Caki2 (cell line): ENCODE measurements at places on chromosomes 5 and 9.

- DNase-seq = no peak
These were observed 8.8 kb upstream of the DBH start for GRCh38 chr9:133627341-133627740.

DNA sequence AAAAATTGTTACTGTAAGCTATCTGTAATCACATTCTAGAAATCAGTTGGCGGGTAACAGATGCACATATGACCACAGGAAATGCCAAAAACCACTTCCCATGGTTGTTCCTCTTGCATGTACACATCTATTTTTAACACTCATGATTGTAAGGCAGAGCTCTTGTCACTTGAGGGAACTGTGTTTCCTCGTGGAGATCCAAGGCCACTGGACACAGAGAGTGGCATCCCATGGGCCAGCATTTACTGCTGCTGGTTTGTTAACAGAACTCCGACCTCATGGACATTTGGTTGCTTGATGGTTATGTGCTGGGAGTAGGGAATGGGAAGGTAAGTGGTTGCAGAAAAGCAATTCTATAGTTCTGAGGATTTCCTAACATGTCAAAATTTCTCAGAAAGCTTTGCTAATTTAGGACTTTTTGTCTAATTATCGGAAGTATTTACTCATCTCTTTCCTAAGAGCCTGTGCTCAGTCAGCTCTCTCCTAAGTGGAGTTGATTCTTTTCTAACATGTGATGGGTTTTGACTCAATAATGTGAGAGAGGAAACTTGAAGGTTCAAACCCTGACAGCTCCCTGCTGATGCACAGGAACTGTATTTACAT, 202.0 kb upstream of the NR3C1 start:
- no peak for DNase-seq

- no peak for DNase-seq
These were observed 1224.0 kb upstream of the CDH18 start for GRCh38 chr5:21212026-21212425.

- no peak for DNase-seq
These were observed 289.3 kb downstream of the ZNF608 start for GRCh38 chr5:124457101-124457500.

- DNase-seq = no peak
These were observed 101.8 kb downstream of the TLE4 start for GRCh38 chr9:79673614-79674013.

- no peak for DNase-seq
These were observed 56.0 kb upstream of the PTGER4 start for GRCh38 chr5:40623480-40624420.

GRCh38 chr9:109868207-109868606, 88.2 kb downstream of the PALM2AKAP2 start:
- no peak for DNase-seq

- DNase-seq = no peak
These were observed 8.8 kb upstream of the GLIPR2 start for GRCh38 chr9:36127652-36128244.

- no peak for DNase-seq
These were observed 374.9 kb upstream of the CLINT1 start for GRCh38 chr5:158233735-158234322.

- DNase-seq = no peak
These were observed 372.1 kb downstream of the DTWD2 start for GRCh38 chr5:118616281-118616680.

DNA sequence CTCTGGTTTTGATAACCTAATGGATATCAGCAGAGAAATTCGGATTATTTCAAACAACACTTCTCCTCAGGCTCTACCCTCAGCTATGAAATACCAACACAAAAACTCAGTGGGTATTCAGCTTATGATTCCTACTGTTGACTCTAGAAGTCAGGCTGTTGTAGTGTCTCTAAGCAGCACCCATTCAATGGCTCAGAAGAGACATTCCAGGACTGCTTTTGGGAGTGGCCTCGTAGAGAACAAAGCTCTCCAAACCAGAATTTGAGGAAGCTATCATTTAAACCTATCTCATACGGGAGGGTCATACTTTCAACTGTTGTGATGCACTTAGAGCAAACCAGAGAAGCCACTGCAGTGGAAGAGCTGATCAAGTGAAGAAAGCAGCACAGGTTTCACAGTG, 34.1 kb downstream of the ETF1 start:
- no peak for DNase-seq

DNA sequence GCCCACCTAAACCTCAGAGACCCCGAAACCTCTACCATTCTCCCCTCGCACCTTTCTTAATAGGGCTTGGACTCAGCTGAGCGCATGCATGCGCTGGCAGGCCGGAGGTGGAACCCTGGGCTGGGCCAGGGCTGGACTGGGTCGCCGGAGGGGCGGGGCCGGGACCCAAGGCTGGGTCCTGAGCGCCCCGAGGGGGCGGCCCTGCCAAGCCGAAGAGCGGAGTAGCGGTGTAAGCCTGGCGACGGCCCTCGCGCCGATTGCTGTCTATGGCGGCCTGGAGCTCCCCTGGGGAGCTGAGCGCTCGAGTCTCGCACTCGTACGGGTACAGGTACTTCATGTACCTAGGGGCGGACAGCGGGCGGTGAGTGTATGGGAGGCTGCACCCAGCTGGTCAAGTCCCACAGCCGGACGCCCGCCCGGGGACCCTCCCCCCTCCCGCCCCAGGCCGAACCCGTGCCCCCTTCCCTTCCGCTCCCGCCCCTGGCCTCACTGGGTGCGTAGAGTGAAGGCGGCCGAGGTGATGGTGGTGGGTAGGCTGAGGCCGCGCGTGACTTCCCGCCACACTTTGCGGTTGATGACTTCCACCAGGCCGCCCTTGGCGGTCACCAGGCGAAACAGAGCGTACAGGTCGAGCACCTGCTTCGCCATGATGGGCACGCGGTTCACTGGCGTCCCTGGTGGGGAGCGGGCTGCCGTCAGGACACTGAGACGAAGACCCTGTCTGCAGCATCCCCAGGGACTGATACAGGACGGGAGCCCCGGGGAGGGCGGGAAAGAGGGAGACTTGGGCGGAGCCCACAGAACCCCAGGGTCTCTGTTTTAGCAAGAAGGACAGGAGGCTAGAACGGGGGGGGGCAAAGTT, 3.3 kb upstream of the DCTN3 start:
- no peak for DNase-seq

DNA sequence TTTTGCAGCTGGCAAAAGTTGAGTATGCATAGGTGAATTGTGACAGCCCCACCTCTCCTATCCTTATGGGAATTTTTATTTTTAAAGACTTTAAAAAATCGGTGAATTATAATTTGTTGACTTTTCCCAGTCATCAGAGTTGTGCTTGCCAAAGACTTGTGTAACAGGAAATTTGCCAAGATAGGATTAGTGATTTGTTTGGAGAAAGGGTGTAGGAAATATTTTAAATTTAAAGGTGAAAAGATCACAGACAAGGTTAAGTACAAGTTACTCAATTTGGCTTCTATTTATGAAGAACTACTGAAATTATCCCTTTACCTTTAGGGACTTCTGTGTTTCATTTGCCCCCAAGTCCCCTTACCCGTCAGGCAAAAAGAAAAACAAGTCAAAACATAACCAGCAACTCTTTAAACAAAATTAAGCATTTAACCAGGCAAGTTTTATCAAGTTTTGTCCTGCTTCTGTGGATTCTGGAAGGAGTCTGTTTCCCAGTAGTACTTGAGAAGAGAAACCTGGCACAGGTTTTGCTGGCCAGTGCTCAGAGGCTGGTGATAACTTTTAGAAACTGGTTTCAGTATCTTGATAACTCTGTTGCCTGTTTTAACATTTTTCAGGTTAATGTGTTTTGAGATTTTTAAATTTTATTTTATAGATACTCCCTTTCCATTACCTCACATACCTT, 285.4 kb downstream of the MAST4 start:
- DNase-seq = no peak

GRCh38 chr9:72906810-72907209, 46.0 kb downstream of the ALDH1A1 start:
- DNase-seq = no peak

GRCh38 chr5:17403695-17404490, 94.1 kb upstream of the TAF11L2 start:
- DNase-seq = no peak

DNA sequence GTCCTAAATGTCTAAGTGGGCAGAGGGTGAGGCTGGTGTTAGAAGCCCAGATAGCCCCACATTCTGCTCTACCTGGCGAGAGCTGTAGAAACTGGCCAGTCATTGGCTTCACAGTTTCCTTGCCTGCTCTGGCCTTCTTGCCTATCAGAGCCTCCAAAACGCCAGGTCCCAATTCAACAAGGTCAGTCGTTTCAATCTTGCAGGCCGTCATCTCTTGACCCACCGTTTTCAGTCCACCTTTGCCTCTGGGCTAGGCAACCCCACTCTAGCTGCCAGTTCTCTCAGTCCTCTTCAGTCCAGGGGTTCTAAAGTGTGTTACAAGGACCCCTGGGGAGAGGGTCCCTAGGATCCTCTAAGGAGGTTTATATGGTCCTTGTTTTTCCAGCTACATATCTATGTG, 20.0 kb upstream of the TIFAB start:
- DNase-seq = no peak

- no peak for DNase-seq
These were observed 169.9 kb downstream of the DAB2IP start for GRCh38 chr9:121821326-121821725.

- peak; percentile 77 for DNase-seq
These were observed at the start of gene ZNF474 for GRCh38 chr5:122129306-122129705. Gene ZNF474 (plus strand): TSS chr5:122129546. CDS start chr5:122151991, 22,445 bp downstream.

GRCh38 chr9:114737118-114737517, 55.1 kb upstream of the TEX48 start:
- no peak for DNase-seq

- no peak for DNase-seq
These were observed 15.5 kb upstream of the SLC25A51 start for GRCh38 chr9:37919246-37919955.

DNA sequence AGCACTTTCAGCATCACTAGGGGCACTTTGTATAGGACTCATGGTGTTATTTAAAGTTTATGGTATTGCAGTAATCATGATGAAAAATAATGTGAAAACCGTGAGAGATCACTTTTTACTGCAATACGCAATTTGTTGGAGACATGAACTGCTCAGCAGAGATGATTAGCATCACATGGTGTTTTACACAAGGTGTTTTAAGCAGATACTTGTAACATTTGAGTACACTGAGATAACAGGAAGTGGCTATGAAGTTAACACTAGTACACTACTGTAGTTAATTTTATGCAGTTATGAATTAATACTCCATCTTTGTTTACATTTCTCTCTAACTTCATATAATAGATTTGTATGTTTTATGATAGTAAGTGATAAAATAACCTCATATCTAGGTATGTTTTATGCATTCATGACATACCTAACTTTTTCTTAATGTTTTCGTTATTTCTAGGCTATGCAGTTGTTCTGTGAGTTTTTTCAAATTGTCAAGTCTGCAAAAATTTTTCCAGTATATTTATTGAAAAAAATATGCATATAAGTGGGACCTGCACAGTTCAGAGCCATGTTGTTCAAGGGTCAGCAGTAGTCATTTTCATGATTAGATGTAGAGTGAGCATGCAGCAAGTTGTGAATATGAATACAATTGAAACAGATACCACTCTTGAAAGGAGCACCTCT, 13.0 kb downstream of the SUB1 start:
- DNase-seq = no peak

- no peak for DNase-seq
These were observed 40.8 kb upstream of the ROPN1L start for GRCh38 chr5:10400831-10401230.

GRCh38 chr5:10789021-10789420, 28.0 kb upstream of the DAP start:
- no peak for DNase-seq

GRCh38 chr5:80967500-80968181, 7.5 kb downstream of the RASGRF2 start:
- peak; percentile 66 for DNase-seq

DNA sequence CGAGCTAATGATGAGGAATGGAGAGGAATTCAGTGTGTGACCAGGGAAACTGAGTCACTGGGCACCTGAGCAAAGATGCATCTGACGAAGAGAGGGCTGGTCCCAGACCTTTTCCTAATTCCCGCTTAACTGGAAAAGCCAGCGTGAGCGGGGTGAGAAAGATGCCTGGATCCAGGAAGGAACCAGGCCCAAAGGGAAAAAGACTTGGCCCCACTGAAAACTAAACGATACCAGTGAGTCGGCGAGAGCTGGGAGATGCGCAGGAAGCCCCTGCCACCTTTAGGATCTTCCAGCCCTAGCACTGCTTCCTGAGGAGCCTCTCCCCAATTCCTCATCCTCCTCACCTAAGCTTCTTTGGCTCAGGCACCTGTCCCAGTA, 499 bp upstream of the FCHSD1 start:
- DNase-seq = no peak

GRCh38 chr5:119275146-119275545, 80.7 kb upstream of the TNFAIP8 start:
- DNase-seq = peak; percentile 19

DNA sequence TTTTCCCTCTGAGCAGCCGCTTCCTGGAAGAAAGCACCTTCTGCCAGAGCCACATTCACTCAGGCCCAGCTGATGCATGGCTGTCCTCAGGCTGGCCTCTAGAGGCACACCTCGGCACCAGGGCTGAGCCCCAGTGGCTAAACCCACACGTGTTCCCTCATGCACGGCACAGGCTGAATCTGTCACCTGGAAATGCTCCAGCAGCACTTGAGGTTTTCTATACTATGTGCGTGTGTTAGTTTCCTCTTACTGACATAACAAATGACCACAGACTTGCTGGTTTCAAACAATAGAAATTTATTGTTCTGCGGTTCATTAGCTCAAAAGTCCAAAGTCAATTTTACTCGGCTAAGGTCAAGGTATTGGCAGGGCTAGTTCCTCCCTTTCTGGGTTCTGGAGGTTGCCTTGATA, 141.4 kb downstream of the LRRC70 start:
- peak; percentile 44 for DNase-seq

DNA sequence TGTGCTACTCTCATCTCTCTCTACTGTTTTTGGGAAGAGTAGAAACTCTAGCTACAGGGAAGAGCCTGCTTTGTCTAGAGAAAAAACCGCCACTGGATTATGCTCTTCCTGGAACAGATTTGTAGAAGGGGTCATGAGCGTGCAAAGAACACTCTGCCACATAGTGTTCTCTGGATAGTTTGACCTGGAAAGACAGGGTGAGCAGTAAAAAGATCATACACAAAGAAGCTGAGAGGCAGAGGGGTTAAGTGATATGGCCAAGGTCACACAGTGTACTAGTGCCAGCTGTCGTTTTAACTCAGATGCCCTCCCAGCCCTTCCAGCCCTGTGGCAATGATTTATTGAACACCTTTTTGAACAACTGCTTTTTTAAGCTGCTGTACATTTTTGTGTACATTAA, 182.2 kb downstream of the NNT start:
- no peak for DNase-seq

GRCh38 chr9:26131886-26132285, 453.6 kb upstream of the TUSC1 start:
- no peak for DNase-seq

DNA sequence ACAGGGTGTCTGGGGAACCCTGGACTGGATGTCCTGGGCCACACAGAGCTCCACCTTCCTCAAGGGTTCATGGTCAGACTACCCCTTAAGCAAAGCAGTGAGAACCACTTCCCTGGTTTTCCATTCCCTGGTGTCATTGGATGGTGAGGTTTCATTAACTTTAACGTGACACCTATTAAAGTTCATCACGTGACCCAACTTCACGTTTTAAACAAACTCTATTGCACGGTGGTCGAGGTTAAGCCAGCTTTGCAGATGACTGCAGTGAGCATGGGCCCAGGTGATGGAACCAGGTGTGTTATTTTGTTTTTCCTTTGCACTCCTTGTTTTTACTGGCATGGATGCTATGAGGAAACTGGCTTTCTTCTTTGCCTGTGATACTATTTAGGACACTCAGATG, 385.7 kb upstream of the IRX1 start:
- no peak for DNase-seq

GRCh38 chr5:180133060-180133459, 61.5 kb upstream of the RNF130 start:
- DNase-seq = no peak
